Fibroblast of villous mesenchyme (primary cell): ENCODE measurements at places on chromosomes 1 and 21. TPM values are rescaled to one million over a fixed set of nuclear protein-coding genes. Genes with fewer than 3 reads are reported as not detected.
A peak's percentile ranks its signal among the peaks of the same experiment; 100 is the strongest.

GRCh38 chr1:150554086-150554452 lies 4.9 kb downstream of the ADAMTSL4 start:
- DNase-seq, result no peak

DNA sequence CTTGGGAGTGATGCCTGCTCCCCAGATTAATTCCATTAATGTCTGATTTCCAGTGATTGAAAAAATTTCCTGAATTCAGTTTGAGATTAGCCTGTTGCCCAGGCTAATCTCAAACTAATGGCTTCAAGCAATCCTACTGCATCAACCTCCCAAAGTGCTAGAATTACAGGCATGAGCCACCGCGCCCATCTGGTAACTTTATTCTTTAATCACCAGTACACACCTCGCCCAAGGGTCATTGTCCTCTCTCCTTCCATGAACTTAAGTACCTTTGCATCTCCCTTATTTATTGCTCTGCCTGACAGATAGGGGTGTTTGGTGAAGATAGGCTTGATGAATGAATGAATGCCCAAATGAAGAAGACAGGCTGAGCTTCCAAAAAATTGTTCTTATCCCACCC lies 366.5 kb downstream of the SIPA1L2 start:
- no peak for DNase-seq

- no peak for DNase-seq
These were observed 732 bp downstream of the ABCG1 start for GRCh38 chr21:42219606-42220137.

DNA sequence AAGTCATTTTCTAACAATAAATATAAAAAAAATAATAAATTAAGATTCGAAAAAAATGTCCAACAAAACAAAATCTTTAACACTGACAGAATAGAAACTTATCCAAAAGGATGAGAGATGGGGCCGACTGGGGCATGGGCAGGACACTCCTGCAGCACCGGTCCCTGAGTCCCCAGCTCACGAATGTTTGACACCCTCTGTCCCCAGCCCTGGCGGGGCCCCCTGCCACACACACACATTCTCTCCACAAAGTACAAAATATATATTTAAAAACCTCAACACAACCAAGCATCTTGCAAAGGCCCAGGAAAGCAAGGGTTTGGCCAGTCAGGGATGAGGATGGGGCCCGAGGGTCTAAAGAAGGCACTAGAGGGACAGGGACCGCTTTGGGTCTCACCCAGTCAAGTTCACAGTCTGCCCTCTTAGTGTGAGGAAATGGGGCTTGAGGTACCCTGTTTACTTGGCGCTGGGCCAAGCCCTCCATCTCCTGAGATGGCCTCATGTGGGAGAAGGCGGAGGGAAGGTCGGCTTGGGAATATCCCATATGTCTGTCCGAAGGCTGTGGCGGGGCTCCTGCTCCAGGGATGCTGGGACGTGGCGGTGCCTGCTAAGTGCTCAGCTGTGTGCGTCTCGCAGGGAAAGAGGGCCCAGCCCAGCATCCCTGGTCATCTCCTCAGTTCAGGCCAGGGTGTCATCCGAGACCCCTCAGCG lies 31.3 kb downstream of the EPHA2 start:
- no peak for DNase-seq

- peak; percentile 17 for DNase-seq
These were observed 72.2 kb downstream of the PHTF1 start for GRCh38 chr1:113686891-113687618.

- DNase-seq, result peak; percentile 85
These were observed 19.4 kb downstream of the RPS6KC1 start for GRCh38 chr1:213070406-213070805.

DNA sequence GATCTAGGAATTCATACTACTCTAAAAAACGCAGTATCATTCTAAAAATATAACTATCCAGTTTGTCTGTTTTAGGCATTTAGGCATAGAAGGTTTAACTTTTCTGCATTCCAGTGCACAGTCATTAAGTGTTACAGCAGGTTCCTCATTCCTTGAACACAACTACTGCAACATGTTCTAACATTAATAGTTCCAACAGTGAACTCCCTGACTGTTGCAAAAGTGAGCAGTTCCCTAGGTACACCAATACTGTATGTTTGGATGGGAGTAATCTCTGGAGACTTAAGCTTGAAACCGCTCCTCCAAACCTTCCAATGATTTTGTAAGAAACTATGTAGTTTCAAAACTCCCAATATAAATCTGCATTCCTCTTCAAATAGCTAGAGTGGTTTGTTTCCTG lies 46.2 kb downstream of the UCHL5 start:
- DNase-seq, result peak; percentile 70

- peak; percentile 10 for DNase-seq
These were observed 154.5 kb downstream of the ACTL8 start for GRCh38 chr1:17909634-17910033.

DNA sequence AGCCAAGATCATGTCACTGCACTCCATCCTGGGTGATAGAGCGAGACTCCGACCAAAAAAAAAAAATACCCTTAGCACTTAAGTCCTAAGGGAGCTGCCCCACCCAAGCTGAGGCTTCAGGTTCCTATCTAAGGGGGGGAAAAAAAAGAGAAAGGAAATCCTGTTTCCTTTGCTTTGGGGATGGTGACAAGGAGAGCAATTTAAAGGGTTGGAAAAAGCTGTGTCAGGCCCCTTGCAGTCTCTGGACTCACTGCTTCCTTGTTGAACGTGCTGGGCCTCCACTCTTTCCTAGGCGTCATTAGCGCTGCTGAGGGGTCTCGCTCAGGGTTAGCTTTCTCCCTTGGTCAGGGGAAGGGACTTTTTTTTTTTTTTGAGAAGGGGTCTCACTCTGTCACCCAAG lies 18.1 kb downstream of the PRCC start:
- no peak for DNase-seq

- DNase-seq, result no peak
These were observed at the start of gene CLEC20A for GRCh38 chr1:178496410-178497135. Gene CLEC20A, minus strand, starts transcription at chr1:178496964. Its CDS starts 25 bp downstream, at chr1:178496939.

- DNase-seq, result no peak
These were observed 26.9 kb downstream of the SH3BP5L start for GRCh38 chr1:248798791-248799190.

GRCh38 chr1:22878626-22879025 lies 94.0 kb downstream of the LACTBL1 start:
- no peak for DNase-seq

DNA sequence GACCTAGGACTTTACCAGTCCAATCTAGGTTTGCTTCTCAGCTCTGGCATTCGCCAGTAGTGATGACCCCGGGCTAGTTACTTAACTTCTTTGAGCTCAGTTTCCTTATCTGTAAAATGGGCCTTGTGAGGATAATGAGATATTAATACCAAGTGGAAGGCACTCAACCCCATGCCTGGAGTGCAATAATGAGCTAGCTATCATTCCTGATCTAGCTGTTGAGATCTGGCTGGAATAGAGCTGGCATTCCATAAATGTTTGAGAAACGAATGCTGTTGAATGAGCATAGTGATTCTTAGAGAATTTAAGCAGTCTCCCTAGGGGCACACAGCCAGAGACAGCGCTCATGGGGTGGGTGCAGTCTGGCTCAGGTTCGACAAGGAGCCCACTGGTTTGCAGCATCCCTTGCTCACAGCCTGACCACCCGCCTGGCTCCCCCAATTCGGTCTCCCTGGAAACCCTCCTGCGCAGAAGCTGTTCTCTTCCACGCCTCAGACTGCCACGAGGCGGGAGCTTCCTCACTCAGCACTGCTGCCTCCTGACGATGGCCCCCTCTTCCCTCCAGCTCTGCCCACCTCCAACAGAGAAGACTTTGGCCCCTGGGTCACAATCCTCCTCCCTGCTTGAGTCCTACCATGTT lies 32.5 kb downstream of the DHCR24 start:
- no peak for DNase-seq

- peak; percentile 59 for DNase-seq
These were observed 1.4 kb downstream of the EIF4G3 start for GRCh38 chr1:21175324-21175669.

NLRP3 gene
- 0.43 and 0.97 TPM in 2 replicates for total RNA-seq
